ENCODE measurements at places on chromosomes 7 and 10.

- DNase-seq, result no peak
Observed at GRCh38 chr10:7563368-7563767, 103.4 kb downstream of the ITIH5 start.

DNA sequence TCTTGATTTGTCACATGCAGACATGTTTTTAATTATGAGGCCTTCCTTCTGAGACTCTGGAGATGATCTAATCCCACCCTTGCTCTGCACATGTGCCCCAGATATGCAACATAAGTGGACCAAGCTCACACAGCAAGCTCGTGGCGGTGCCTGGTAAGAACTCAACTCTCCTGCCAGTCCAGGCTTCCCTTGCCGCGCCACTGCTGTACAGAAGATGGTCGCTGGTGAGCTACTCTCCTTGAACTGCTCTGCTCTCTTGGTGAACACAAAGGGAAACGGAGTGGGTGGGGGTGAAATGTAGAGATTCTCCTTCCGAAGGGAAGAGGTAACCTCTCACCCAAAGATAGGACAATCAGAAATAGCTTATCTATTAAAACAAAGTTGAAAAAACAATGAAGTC is 25.7 kb downstream of the MYOF start:
- DNase-seq, result no peak

- DNase-seq, result no peak
Observed at GRCh38 chr7:16916738-16917137, 35.0 kb upstream of the AGR3 start.

DNA sequence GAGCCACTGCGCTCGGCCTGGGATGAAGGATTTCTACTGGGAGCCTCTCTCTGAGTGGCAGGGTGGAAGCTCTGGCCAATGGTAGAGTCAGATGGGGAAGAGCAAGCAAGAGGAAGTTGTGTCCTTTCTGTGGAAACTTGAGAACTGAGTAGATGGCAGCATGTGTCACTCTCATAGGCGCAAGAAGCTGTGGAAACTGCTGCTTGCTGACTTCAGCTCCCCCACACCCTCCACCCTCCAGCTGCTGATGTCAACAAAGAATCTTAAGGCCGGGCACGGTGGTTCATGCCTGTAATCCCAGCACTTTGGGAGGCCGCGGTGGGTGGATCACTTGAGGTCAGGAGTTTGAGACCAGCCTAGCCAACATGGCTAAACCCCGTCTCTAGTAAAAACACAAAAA is 39.8 kb upstream of the SRGN start:
- no peak for DNase-seq

DNA sequence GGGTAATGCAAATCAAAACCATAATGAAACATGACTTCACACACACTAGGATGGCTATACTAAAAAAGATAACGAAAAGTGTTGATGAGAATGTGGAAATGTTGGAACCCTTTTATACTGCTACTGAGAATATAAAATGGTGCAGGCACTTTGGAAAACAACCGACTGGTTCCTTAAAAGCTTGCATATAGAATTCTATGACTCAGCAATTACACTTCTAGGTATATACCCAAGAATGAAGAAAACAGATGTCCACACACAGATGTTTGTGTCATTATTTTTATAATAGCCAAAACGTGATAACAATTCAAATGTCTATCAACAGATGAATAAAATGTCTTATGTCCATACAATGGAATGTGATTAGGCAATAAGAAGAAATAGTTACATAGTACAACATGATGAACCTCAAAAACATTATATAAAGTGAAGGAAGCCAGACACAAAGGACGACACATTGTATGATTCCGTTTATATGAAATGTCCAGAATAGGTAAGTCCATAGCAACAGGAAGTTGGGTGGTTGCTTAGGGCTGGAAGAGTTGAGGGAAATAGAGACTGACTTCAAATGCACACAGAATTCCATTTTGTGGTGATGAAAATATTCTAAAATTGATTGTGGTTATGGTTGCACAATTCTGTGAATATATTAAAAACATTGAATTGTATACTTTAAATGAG is 148.3 kb upstream of the PHYHIPL start:
- DNase-seq, result no peak

DNA sequence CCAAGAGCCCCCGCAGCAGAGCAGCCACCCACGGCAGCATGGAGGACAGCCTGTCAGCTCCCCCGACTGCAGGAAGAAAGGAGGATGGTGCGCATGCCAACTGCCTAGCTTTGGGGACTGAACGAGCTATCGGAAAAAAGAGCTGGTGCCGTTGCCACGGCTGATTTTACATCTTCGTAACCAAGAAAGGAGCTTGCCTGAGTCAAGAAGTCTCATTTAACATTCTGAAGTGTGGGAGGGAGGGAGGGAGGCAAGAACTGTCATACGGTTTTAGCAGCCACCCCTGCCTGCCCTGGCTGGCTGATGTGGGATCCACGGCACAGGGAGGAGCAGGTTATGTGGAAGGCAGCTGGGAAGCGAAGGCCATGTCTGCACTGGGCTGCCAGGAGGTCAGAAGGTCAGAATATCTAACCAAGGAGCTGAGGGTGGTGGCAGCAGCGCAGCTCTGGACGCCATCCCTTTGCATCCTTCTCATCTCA is 74.7 kb upstream of the CAMK2B start:
- no peak for DNase-seq

DNA sequence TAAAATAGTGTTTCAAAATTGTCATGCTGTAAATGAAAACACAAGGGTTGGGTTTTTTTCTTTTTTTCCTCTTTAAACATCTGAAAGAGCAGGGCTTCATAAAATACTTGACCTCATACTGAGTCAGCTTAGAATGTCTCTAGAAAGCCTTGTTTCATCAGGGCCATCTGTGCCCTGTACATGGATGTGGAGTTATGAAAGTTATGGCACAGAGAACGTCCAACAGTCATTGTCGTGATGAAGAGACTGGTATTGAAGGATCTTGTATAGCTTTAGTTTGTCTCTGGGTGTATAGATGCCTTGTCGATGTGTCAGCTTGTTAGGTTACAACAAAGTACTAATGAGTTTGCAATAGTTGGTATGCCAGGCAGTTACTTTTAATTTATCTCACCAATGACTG is 127.3 kb downstream of the FAM204A start:
- DNase-seq, result no peak

- DNase-seq, result no peak
Observed at GRCh38 chr7:109386959-109387358, 817.3 kb downstream of the DNAJB9 start.

GRCh38 chr10:6465854-6466601 is 114.0 kb downstream of the PRKCQ start:
- no peak for DNase-seq

- peak; percentile 56 for DNase-seq
Observed at GRCh38 chr7:104848138-104848990, 165.6 kb upstream of the KMT2E start.
